Right lung (tissue), 10 donors: ENCODE measurements at places on chromosomes 3 and 15. TPM values are rescaled to one million over a fixed set of nuclear protein-coding genes. Genes with fewer than 3 reads are reported as not detected.

- no peak for DNase-seq
Measured at GRCh38 chr3:143884861-143885260, 36.6 kb upstream of the SLC9A9 start.

DNA sequence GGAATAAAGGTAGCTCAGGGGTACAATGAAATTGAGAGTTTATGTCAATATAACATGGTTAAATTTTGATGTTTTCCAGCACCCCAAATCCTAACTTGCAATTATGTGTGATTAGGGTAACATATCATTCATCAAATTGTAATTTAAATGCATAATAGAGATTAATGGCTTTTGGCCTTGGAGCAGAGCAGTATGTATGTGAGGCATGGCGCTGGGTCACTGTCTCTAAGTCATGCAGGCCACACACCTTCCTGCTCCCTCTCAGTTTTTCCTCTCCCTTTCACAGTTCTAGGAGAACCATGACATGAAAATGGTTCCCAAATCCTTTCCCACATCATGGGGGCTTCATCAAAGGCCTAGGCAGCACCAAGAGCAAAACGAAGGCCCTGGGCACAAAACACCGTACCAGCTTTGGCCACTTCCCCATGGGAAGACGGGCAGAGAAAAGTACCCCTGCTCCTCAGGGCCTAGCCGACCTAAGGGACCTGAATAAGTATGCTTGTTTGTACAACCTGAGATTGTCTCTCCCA, 3.9 kb upstream of the SRP14 start:
- DNase-seq, result no peak

- no peak for DNase-seq
Measured at GRCh38 chr15:74215958-74216357, 13.4 kb upstream of the STRA6 start.

GRCh38 chr3:143826296-143826695, 22.0 kb downstream of the SLC9A9 start:
- DNase-seq, result no peak

GRCh38 chr3:47581422-47581821, 2.8 kb upstream of the CSPG5 start:
- no peak for DNase-seq

- no peak for DNase-seq
Measured at GRCh38 chr3:45948311-45948781, 5.1 kb downstream of the CXCR6 start.

GRCh38 chr15:74434263-74435136, 742 bp upstream of the SEMA7A start:
- no peak for DNase-seq

GRCh38 chr15:101501703-101502373, 12.3 kb upstream of the PCSK6 start:
- DNase-seq, result no peak

- no peak for DNase-seq
Measured at GRCh38 chr3:101722394-101723173, 1.8 kb upstream of the CEP97 start.

- no peak for DNase-seq
Measured at GRCh38 chr15:99399061-99399460, 147.8 kb downstream of the LRRC28 start.

GRCh38 chr15:31222773-31223341, 103.8 kb upstream of the KLF13 start:
- DNase-seq, result no peak

DNA sequence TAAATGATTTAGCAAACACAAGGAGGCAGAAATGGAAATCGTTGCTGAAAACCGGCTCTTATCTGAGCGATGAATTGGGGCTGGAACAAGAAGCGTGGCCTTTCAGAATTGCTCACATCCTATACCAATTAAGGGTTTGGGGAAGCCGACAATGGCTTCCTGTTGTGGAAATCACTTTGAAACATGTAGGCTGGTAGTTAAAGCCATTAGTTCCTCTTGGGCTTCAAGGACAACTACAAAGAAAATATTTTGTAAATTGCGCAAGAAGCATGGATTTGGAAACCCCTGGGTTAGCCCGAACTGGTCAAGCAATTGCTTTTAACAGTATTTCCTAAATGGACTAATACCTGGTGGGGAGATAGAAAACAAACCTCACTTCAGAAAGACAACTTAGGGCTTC, 182.4 kb downstream of the ADAMTS9 start:
- no peak for DNase-seq

GRCh38 chr3:108227131-108227530, 4.9 kb upstream of the IFT57 start:
- no peak for DNase-seq

DNA sequence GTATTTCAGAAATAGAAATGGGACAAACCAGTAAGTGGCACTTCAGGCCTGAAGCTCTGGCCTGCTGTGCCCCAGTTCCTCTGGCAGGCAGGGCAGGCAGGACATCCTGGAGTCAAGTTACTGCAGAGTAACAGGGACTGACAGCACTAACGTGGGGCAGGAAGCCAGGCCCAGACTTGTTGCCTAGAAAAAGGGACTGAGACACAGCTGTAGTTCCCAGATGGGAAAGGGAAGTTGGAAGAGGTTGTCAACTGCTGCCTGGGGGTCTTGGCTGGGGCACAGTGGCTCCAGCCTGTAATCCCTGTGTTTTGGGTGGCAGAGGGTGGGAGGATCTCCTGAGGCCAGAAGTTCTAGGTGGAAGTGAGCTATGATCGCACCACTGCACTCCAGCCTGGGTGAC, 171.9 kb downstream of the FMN1 start:
- DNase-seq, result peak; percentile 30

GRCh38 chr15:99454941-99455788, 110.6 kb upstream of the MEF2A start:
- no peak for DNase-seq

DNA sequence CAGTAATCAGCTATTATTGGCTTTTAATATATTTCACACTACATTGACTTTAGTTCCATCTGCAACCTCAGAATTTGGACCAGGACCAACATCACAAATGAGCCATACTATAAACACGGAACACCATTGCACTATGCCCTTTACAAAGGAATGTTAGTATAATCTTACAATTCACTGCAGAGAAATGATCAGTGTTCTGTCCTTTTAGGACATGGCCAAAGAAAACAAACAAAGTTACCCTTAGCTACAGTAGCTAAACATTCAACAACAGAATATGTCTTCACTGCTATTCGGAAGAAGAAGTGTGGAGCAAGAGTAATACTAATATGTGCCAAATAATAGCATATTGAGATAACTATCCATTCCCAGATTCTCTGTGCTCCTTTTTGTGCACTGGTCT, 90.4 kb downstream of the NAALADL2 start:
- DNase-seq, result no peak

DNA sequence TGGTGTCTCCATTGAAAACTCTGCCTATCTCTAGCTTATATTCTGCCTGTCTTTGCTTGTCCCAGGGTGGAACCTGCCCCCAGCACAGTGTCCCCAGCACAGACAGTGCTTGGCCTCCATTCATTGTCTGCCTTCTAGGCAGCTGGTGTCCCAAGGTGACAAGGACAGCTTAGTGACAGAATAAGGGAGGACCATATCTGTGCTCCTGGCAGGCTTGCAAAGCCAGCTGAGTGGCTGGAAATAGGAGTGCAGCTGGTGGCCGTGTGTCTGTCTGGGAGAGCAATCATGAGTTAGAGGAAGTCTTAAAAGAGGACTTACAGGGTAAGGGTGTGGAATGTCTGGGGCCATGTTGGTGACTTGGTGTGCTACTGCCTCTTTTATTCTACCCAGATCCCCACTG, 33.4 kb downstream of the SCN5A start:
- DNase-seq, result no peak

DNA sequence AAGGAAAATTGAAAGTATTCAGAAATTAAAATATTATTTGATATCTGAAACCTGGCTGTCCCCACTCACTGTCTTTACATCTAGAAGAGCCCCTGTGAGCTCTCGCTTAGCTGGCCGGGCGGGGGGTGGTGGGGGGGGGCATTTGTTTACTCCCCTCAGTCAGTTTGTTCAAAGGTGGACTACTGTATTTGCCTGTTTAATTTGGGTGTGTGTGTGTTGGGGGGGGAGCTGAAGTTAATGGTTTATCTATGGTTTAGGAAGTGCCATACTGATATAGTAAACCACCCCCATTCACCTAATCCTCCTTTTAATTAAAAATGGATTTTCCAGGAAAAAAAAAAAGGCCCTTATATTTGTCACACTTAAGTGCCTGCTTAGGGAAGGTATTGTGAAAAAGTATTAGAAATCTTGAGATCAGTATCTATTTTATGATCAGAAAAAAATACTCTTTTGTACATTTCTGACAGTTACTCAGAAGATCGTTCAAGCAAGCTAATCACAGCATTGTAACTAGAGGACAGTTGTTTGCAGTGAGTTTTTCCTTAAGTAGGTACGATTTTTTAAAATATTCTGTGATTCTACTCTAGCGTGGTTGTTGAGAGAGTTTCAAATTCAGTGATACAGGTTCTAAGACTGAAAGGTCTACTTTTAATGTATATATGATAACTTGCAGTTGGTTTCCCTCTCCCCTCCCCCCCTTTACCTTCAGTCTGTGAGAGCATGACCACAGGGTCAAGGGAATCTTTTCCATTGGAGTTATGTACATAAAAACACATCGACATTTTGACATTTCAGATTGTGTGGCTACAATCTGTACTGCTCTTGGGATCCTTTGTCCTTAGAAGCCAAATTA, 8.5 kb downstream of the NR2F2 start:
- DNase-seq, result no peak

- no peak for DNase-seq
Measured at GRCh38 chr3:23619705-23620637, 185.8 kb upstream of the UBE2E1 start.

- peak; percentile 51 for DNase-seq
Measured at GRCh38 chr15:71219645-71220044, 104.4 kb downstream of the THSD4 start.

- DNase-seq, result no peak
Measured at GRCh38 chr15:68478853-68479252, 46.9 kb upstream of the ITGA11 start.

- DNase-seq, result no peak
Measured at GRCh38 chr3:110925798-110926197, 145.8 kb upstream of the NECTIN3 start.

GRCh38 chr3:130395916-130396315, 50.4 kb downstream of the COL6A5 start:
- no peak for DNase-seq

The SLC41A3 gene
- polyA plus RNA-seq, result 51.0 TPM

The TLR9 gene
- 0.59 TPM for polyA plus RNA-seq

The LARP6 gene
- 15.1 TPM for polyA plus RNA-seq

The MEIS2 gene
- 41.6 TPM for polyA plus RNA-seq

The RASGRF1 gene
- 22.7 TPM for polyA plus RNA-seq

The FGD5 gene
- 37.8 TPM for polyA plus RNA-seq

The CCDC33 gene
- polyA plus RNA-seq, result 1.6 TPM

The MYZAP gene
- polyA plus RNA-seq, result 66.9 TPM

The LMAN1L gene
- not detected for polyA plus RNA-seq

The PARP3 gene
- 20.1 TPM for polyA plus RNA-seq

The SEMA7A gene
- polyA plus RNA-seq, result 6.1 TPM

The CKMT1B gene
- not detected for polyA plus RNA-seq
